Breast epithelium (tissue), 4 donors: ENCODE measurements at places on chromosomes 1 and 21. TPM values are rescaled to one million over a fixed set of nuclear protein-coding genes. Genes with fewer than 3 reads are reported as not detected.

Gene CYP4Z1
- total RNA-seq: 19.2 TPM

Gene WNT3A
- total RNA-seq: not detected

Gene HSPA6
- 17.1 TPM for total RNA-seq

Gene LRRIQ3
- 0.33 TPM for total RNA-seq

Gene ANGPTL3
- not detected for total RNA-seq

Gene RCC1
- total RNA-seq: 40.1 TPM

Gene MFAP2
- total RNA-seq: 10.8 TPM

Gene TPTE
- total RNA-seq: not detected

Gene COL11A1
- total RNA-seq: 0.48 TPM

- no peak overlapping the region for H3K4me3 ChIP-seq
- no peak for DNase-seq
- H3K27me3 ChIP-seq: no peaks in the 10 kb centered on the region
- no peaks in the 10 kb centered on the region for H3K4me1 ChIP-seq
- H3K27ac ChIP-seq: no peak overlapping the region
Measured at GRCh38 chr1:113875714-113876113, 4.2 kb upstream of the PTPN22 start.

DNA sequence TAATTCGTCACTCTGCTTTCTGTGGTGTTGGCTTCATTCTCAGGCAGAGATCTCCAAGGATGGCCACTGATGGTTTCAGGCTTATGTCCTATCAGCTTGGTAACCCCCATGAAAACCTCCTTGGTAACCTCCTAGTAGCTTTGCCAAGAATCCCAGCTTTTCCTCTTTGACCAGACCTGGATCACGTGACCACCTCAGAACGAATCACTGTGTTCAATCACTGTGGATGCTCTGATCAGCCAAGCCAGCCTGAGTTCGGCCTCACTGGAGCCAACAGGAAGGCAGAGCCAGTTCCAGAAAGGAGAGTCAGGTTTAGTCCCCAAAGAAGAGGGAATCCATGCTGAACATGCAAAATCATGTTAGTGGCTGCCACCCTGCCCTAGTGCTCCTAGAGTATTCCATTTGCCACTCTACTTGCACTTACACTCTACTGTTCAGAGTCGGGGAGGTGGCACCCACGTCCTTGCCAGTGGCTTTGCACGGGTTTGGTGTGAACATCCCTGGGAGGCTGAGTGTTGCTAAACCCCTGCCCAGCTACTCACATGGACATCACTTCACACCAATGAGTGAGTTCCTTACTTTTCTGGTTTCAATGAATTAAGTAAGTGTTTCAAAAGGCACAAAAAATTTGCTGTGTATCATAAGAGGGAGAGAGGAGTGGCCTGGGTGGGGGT lies 33.5 kb upstream of the SSBP3 start:
- H3K4me1 ChIP-seq: no peaks in the 10 kb centered on the region
- H3K27ac ChIP-seq: no peak overlapping the region
- no peaks in the 10 kb centered on the region for H3K27me3 ChIP-seq
- H3K36me3 ChIP-seq: no peaks in the 10 kb centered on the region
- no peak overlapping the region for H3K4me3 ChIP-seq

DNA sequence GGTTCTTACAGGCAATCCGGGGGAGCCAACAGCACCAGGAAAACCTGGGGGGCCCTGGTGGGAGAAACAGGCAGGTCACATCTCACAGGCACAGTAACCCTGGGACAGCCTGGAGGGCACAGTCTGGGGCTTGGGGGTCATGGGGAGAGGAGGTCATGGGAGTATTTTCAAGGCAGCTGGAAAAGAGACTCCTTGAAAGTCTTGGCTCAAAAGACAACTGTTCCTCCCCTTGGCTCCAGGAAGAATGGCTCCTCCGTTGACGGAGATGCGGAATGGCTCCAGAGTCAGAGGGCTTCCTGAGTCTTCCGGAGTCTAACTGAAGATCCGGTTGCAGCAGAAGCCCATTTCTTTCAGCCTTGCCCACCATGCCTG lies 25.9 kb upstream of the PEF1 start:
- H3K4me3 ChIP-seq: no peak overlapping the region
- peaks cover 25% of the 10 kb centered on the region for H3K4me1 ChIP-seq
- DNase-seq: peak; percentile 37
- peak overlapping the region; percentile 86 for H3K27ac ChIP-seq

GRCh38 chr1:53604291-53604919 lies 134.6 kb downstream of the GLIS1 start:
- H3K27me3 ChIP-seq: no peaks in the 10 kb centered on the region
- no peak for DNase-seq
- no peak overlapping the region for H3K27ac ChIP-seq
- no peaks in the 10 kb centered on the region for H3K36me3 ChIP-seq
- H3K4me3 ChIP-seq: no peak overlapping the region
- no peaks in the 10 kb centered on the region for H3K4me1 ChIP-seq

- no peaks in the 10 kb centered on the region for H3K36me3 ChIP-seq
- no peaks in the 10 kb centered on the region for H3K4me1 ChIP-seq
- no peaks in the 10 kb centered on the region for H3K27me3 ChIP-seq
Measured at GRCh38 chr1:230215031-230215430, 148.0 kb downstream of the GALNT2 start.

GRCh38 chr1:93784538-93784937 lies 94.5 kb downstream of the DNTTIP2 start:
- no peak for DNase-seq
- H3K36me3 ChIP-seq: no peaks in the 10 kb centered on the region
- H3K4me3 ChIP-seq: no peak overlapping the region
- H3K4me1 ChIP-seq: no peaks in the 10 kb centered on the region
- H3K27ac ChIP-seq: no peak overlapping the region
- no peaks in the 10 kb centered on the region for H3K27me3 ChIP-seq

DNA sequence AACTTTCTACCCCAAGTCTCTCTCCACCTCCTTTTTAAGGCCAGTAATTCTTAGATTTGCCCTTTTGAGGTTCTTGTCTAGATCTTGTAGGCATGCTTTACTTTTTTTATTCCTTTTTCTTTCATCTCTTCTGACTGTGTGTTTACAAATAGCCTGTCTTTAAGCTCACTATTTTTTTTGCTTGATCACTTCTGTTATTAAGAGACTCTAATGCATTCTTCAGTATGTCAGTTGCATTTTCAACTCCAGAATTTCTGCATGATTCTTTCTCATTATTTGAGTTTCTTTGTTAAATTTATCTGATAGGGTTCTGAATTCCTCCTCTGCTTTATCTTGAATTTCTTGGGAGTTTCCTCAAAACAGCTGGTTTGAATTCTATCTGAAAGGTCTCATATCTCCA lies 30.9 kb downstream of the XPR1 start:
- no peaks in the 10 kb centered on the region for H3K4me1 ChIP-seq
- H3K27me3 ChIP-seq: no peaks in the 10 kb centered on the region
- no peak overlapping the region for H3K27ac ChIP-seq

GRCh38 chr1:64895500-64895899 lies 70.8 kb downstream of the JAK1 start:
- DNase-seq: no peak
- H3K4me3 ChIP-seq: no peak overlapping the region
- H3K27me3 ChIP-seq: no peaks in the 10 kb centered on the region

GRCh38 chr1:76959556-76959955 lies 92.3 kb downstream of the ST6GALNAC5 start:
- no peaks in the 10 kb centered on the region for H3K36me3 ChIP-seq
- no peaks in the 10 kb centered on the region for H3K27me3 ChIP-seq
- no peak overlapping the region for H3K4me3 ChIP-seq
- DNase-seq: no peak
- H3K27ac ChIP-seq: no peak overlapping the region
- H3K4me1 ChIP-seq: no peaks in the 10 kb centered on the region

GRCh38 chr1:10378081-10378841 lies 20.6 kb upstream of the PGD start:
- H3K27ac ChIP-seq: peak overlapping the region; percentile 75
- H3K27me3 ChIP-seq: no peaks in the 10 kb centered on the region
- no peaks in the 10 kb centered on the region for H3K4me1 ChIP-seq
- H3K4me3 ChIP-seq: no peak overlapping the region
- DNase-seq: peak; percentile 62

GRCh38 chr1:241542199-241542907 lies 10.2 kb downstream of the KMO start:
- no peaks in the 10 kb centered on the region for H3K27me3 ChIP-seq
- no peaks in the 10 kb centered on the region for H3K4me1 ChIP-seq
- H3K36me3 ChIP-seq: no peaks in the 10 kb centered on the region
